ENCODE measurements at places on chromosomes 4 and X.

DNA sequence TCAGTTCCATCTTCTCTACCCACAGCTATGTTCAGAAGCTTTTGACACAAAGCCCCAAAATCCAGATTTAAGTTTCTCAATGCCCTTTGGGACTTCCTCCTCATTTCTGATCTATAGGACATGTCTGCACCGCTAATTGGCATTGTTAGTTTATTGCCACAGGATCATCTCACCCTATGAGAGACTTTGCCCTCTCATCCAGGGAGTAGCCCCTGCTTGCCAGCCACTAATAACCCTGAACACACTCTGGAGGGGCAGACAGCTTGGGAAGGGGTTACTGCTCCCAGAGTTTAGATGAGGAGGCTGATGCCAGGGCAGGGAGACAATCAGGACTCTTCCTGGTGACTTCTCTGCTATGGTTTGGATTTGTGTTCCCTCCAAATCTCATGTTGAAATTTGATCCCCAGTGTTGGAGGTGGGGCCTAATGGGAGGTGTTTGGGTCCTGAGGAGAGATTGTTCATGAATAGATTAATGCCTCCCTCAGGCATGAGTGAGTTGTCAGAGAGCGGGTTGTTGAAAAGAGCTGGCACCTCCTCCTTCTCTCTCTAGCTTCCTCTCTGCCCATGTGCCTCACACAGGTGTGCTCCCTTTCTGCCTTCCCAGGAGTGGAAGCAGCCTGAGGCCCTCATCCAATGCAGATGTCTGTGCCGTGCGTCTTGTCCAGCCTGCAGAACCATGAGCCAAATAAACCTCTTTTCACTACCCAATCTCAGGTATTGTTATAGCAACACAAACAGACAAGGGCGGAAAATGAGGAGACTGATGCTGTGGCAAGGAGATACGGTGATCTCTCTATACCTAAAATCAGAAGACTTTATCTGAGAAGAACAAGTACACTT, 3.6 kb upstream of the SCARB2 start:
- DNase-seq, result no peak

DNA sequence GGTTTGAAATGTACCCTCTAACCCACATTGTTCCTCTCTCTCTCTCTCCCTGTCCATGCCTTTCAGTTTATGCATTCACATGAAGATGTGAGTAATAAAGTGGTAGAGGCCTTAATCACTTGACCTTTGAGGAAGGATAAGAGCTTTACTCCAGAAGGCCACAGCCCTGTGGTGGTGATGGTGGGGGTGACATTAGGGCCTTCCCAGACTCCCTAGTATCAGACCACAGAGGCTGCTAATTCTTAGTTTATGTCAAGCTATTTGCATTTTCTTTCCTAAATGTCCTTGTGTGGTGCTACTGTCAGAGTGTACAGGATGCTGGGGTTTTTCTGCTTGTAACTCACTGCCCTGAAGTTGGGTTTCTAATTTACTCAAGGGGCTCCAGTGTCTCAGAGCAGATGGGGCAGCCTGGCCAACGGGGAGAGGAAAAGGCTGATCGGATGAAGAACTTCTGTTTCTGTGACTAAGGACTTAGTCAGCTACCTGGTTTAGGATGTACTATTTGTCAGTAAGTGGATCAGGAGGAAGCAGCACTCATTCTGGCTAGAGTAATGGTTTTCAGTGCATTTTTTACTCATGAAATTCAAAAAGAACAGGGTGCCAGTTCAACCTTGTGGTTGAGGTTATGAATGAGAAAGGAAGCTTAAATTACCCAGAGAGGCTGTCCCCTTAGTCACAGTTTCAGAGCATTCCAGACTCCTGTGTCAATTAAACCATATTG, 509.6 kb upstream of the DIPK2B start:
- DNase-seq, result peak; percentile 18

- DNase-seq, result no peak
These were observed 167.1 kb downstream of the NHS start for GRCh38 chrX:17542123-17542522.

DNA sequence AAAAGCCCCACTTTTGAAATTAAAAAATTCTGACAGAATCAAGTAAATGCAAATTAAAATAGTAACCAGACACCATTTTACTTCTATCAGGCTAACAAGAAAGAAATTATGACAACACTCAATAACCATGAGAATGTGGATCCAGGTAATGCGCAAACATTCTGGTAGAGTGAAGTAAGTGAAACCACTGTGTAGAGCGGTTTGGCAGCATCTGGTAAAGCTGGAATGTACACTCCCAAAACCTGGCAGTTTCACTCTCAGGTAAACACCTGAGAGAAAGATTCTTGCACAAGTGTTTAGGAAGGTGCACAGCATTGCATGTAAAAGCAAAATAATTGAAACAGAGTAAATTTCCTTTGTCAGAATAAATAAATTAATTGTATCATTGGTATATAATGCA, 81.8 kb downstream of the TRIML1 start:
- DNase-seq, result no peak

- peak; percentile 52 for DNase-seq
These were observed 4.5 kb downstream of the NBDY start for GRCh38 chrX:56733459-56734046.

GRCh38 chr4:111022758-111023157, 399.9 kb upstream of the PITX2 start:
- no peak for DNase-seq

GRCh38 chr4:170721812-170722373, 632.1 kb upstream of the AADAT start:
- no peak for DNase-seq

DNA sequence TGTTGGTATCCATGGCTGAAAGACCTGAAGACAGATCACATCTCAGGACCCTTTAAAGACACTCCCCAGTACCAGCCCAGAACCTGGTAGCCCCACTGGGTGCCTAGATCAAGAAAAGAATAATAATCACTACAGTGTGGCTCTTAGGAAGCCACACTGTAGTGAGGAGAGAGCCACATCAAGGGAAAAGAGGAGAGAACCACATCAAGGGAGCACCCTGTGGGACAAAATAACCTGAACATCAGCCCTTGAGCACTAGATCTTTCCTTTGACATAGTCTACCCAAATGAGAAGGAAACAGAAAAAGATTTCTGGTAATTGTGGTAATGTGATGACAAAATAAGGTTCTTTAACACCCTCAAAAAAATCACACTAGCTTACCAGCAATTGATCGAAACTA, 15.3 kb downstream of the RTL3 start:
- no peak for DNase-seq

- no peak for DNase-seq
These were observed 12.1 kb downstream of the GPRIN3 start for GRCh38 chr4:89295415-89295927.

- DNase-seq, result no peak
These were observed 38.6 kb upstream of the TMEM131L start for GRCh38 chr4:153427363-153428071.

- no peak for DNase-seq
These were observed 26.7 kb downstream of the DTHD1 start for GRCh38 chr4:36308150-36308549.

DNA sequence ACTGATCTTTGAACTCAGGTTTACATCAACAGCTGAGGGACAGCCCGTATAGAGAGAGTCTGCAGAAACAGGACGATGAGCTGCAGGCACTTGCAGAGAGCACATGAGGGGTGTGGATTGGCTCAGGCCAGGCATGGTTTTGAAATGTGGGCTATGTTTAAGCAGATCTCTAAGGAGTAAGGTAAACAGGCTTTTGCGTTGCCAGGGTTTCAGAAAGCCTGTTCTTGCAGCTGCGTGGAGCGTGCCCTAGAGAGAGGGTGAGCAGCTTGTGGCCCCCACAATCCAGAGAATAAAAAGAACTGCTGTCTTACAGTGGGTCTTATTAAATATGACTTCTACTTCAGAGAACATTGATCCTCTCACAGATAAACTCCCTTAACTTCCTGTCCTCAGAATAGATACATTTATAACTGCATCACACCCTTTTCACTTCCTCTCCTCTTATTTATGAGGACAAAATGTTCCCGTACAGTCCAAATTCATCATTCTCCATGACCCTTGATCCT, 64.1 kb downstream of the TMA16 start:
- no peak for DNase-seq

DNA sequence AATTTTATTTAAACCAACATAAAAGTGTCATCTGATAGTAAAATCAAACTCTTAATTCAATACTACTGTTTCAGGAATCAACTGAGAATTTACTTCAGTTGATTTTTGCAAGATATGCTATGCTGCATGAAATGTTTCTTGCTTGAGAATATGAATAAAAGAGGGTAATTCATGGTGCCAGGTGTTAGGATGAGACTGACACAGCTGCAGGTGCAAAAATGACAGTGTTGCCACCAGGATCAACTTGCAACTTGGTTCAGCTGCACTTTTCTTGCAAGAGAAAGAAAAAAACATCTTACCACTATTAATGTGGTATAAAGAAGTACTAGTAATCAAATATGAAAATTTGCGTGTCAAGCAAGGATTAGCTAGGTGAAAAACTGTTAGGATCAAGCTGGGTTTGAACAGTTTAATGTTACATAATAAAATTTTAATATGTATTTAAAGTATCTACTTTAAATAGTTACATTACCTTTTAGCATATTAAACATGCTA, 49.7 kb downstream of the CHIC2 start:
- DNase-seq, result no peak

DNA sequence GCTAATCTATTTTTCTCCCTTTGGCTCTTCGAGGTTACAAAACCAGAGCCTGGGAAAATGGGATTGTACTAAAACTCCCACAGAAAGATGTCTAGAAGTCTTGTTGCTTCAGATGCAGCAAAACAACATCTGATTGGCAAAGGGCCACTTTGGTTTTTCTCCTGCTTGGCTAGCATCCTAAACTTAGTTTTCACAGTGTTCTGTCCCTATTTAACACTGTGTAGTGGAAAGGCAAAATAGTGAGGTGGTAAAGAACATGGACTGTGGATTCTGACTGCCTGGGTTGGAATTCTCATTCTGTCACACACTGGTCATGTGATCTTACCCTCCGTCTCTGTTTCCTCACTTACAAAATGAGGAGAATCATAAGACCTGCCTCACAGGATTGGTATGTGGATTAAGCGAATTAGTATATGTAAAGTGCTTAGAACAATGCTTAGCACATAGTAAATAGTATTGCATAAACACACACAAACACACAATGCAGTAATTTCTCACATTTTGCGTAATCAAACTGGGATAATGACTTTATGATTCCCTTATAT, 23.5 kb downstream of the TIGD2 start:
- no peak for DNase-seq

Data from activated CD4-positive, alpha-beta T cell treated with anti-CD3 and anti-CD28 coated beads for 4 hours (primary cell).